ENCODE measurements at places on chromosomes 16 and 17.
A peak's percentile ranks its signal among the peaks of the same experiment; 100 is the strongest.

- DNase-seq, result no peak
These were observed 6.3 kb upstream of the KRT222 start for GRCh38 chr17:40671282-40671681.

DNA sequence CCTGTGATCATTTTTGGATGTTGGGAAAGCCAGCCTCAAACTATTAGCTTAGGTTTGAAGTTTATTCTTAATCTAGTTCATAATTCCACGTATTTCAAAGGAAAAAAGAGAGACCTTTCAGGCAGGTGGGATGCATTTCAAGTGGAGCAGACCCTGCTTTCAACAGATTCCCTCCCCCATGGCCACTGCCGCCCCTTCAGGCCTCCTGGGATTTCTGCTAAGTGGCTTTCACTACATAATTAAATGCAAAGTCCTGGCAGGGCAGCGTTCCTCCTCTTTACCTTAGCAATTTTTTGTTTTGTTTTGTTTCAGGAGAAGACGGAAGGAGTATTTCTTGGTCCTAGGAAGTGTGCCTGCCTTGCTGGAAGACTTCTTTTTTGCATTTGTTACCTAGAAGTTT lies 36.6 kb downstream of the MAF start:
- no peak for DNase-seq

- DNase-seq, result no peak
These were observed 30.1 kb downstream of the LCMT1 start for GRCh38 chr16:25141648-25142047.

DNA sequence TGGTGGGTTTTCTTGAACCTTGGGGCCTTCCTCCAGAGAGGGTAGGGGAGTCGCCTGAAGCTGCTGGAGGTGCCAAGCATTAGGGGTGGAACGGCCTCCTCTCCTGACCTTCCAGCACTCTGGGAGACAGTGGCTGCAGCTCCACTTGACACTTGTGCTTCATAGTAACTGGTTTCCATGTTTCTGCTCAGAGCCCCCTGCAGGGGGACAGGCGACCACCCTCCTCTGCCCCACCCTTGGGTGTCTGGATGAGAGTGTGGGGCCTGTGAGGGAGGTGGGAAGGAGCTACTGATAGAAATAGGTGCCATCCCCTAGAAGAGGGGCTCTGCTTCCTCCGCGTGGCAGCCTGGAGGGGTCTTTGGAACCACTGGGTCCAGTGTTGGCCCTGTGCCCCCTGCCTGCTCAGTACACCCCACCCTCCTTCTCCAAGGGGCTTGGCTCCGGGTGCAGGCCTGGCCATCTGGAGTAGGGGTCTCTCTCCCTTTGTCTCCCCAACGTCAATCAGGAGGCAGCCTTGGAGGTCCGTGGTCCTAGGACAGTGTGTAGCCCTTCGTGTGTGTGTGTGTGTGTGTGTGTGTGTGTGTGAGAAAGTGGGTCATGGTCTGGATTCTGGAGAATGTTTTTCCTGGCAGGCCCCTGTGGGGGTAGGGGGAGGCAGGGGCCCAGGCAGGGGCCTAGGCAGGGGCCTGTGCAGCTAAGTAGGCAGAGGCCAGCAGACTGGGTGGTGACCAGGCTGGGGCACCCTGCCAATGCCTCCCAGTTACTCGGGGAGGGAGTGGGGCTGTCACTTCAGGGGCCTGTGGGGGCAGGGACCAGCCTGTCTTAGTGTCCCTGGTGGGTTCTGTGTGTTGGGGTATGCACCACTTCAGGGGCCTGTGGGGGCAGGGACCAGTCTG lies 4.9 kb downstream of the LASP1 start:
- DNase-seq, result no peak

GRCh38 chr16:50021544-50021943 lies 3.5 kb upstream of the CNEP1R1 start:
- DNase-seq, result no peak

GRCh38 chr16:2955438-2955778 lies 8.7 kb upstream of the KREMEN2 start:
- no peak for DNase-seq

GRCh38 chr17:80851277-80851925 lies 140.2 kb upstream of the CHMP6 start:
- no peak for DNase-seq

DNA sequence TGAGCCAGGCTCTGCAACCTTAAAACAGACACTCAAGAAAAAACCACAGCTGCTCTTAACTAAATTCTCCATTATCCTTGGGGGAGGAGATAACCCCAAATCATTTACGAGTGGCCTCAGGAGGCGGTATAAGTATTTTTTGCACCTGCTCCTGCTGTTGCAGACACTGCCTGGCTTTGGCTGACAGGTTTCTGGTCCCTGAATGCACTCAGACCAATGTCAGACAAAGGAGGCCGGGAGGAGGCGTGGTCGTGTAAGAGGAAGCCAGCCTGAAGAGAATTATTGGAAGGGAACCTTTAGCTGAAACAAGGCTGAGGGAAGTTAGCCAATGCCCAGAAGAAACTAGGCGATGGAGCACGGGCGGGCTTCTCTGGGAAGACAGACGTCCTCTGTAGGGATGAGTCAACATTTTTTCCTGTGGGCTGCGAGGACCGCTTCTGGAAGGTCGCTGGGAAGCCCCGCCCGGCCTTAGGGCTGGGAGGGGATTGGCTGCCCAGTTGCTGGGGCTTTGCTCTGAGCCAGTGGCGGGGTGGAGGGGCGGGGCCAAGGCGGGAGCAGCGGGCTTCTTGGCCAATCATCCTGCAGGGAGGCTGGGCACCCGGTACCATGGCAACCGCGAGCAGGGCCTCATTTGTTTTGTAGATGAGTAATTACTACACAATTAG lies 82.3 kb downstream of the CCDC182 start:
- DNase-seq, result peak; percentile 93

GRCh38 chr16:29029168-29029994 lies 44.5 kb downstream of the LAT start:
- DNase-seq, result no peak

GRCh38 chr17:43018932-43019331 lies 3.3 kb downstream of the VAT1 start:
- no peak for DNase-seq

DNA sequence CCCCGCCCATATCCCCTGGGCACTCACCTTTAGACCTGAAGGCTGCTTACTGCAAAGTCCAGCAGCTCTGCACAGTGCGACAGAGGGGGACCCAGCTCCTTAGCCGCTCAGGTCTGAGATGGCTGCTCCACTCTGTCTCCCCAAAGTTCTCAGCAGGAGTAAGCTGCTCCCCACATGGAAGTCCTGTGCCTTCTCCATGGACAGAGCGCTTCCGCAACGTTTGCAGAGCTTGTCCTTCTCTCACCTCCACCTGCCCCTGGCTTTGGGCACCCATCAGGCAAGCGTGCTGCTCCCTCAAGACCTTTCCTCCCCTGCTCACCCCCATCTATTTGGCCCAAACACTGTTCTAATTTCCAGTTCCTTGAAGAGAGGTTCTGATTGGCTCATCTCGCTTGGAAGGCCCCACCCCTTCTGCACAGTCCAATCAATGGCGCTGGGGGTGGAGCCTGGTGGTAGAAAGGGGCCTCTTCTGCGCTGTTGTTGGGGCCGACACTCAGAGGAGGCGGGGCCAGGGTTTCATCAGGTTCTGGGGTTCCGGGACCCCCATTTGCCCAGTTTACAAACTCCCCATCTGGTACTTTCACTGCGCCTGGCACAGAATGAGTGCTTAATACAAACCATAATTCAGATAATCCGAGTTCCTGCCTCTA lies 137.2 kb downstream of the CYLD start:
- no peak for DNase-seq

GRCh38 chr17:68390888-68391545 lies 66.3 kb downstream of the WIPI1 start:
- DNase-seq, result no peak

GRCh38 chr17:66583112-66583748 lies 251.7 kb upstream of the CACNG5 start:
- no peak for DNase-seq

GRCh38 chr17:45759761-45760160 lies 24.4 kb upstream of the CRHR1 start:
- DNase-seq, result no peak

DNA sequence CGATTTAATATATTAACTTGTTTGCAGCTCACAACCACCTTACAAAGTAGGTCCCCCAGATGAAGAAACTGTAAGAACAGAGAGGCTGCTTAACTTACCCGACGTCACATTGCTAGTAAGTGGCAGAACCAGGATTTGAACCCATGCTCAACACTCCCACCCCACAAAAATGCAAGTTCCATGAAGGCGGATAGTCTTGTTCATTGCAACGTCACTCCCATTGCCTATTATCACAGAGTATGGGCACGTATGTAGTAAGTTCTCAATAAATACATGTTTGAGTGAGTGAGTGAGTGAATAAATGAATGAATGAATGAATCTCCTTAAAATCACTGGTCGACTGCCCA lies 1.1 kb downstream of the USP31 start:
- DNase-seq, result no peak

GRCh38 chr16:87584271-87584670 lies 18.0 kb upstream of the JPH3 start:
- DNase-seq, result no peak

DNA sequence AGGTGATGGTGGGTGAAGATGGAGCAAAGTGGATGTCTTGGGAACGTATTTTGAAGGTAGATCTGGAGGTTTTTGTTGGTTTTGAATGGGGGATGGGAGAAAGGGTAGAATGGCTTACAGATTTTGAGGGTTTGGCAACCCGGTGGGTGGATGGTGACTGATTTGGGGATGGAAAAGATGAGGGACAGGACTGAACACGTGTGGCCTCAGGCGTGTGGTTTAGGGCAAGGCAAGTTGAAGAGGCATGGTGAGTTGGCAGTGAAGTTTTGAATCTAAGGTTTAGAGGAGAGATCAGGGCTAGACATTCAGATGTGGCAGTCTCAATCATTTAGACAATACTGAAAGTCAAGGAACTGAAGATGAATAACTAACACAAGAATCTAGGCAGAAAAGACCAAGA lies 5.0 kb upstream of the DCTPP1 start:
- DNase-seq, result no peak

GRCh38 chr17:77214743-77215142 lies 74.0 kb downstream of the SEC14L1 start:
- no peak for DNase-seq

DNA sequence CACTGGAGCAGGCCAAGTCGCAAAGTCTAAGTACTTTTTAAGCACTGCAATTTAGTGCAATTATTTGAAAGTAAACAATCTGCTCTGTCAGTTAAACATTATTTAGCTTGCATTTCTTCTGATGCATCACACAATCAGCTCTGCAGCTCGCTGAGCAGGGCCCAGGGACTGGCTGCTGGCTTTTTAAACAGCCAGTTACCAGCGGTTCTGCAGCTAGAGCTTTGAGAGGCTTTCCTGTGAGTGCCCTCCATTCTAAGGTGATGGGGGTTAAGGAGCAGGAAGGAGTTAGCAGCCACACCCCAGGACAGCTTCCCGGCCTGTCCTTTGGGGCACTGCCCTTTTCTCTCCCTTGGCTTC lies 154.3 kb downstream of the SALL1 start:
- no peak for DNase-seq

GRCh38 chr17:55765472-55765871 lies 14.6 kb downstream of the PCTP start:
- DNase-seq, result no peak

DNA sequence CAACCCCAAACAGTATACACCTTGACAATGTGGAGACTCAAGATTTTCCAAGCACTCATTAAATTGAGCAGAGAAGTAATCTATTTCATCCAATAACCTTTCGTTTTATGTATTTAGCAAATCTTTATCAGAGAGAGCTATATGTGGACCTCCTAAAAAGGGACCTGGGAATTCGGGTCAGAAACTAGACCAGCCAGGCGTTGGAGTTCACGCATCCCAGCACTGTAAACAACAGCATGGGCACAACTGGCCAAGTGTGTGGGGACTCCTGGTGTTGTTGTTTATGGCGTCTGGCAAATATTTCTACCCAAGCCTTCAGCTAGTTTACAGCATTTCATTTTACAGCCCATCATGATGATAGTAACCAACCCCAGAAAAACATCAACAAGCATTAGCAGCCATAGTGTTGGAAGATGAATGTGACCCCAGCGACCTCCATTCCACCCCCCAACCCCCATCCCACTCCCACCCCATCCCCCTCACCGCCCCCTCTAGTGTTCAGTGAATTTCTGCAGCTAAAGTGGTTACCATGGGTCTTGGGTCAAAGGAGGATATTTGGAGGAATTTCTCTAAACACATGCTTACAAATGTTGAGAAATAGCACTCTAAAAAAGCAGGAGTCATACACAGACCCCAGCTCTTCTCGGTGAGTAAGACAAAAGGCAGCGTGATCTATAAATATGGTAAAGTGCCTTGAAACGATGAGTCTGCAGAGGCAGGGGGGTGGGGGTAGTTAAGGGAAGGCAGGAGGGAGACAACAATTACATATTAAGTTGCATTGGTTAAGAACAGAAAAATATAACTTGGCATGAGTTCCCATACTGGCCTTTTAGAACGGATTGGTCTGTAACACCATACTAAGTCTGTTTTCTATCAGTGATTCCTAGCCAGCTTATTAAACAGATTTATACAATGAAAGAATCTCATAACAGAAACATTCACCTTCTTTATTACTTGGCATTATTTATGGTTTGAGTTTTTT lies 91.4 kb upstream of the TBX2 start:
- DNase-seq, result no peak

DNA sequence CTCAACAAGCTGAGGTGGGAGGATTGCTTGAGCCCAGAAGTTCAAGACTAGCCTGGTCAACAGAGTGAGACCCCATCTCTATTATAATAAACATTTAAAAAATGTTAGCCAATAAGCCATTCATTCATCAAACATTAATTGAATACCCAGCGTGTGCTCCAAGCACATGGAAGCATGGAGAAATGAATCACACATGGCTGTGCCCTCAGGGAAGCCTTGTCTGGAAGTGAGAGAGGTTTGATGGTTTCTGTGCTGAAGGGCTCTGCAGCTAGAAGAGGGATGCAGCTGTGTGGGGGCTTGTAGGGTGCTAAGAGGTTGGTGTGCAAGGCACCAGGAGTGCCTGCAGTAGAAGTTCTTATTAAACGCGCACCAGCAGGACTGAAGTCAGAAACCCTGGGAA lies 11.2 kb downstream of the CYB5D2 start:
- DNase-seq, result no peak

- peak; percentile 78 for DNase-seq
These were observed 649 bp downstream of the GSE1 start for GRCh38 chr16:85613604-85614337.

- no peak for DNase-seq
These were observed 18.7 kb downstream of the TMEM235 start for GRCh38 chr17:78249818-78250806.
